ENCODE measurements at places on chromosomes 2 and 18.

DNA sequence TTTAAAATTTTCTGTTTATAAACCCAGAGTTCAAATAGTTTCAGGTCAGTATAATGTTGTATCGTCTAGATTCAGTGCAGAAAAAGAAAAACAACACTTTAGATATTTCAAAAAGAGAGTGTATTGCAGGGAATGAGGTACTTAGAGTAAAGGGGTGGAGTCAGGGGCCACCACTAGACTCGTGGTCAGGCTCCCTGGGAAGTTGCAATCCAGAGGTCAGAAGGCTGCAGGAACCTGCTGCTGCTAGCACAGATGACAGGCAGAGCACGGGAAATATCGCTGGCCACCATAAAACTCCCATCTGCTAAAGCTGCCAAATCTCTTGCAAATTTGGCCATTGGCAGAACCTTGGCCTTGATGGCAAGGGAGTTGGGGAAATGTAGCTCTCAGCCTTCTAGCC is 64.6 kb downstream of the THNSL2 start:
- DNase-seq: no peak

- no peak for DNase-seq
These were observed 107.8 kb downstream of the CTNNA2 start for GRCh38 chr2:79620679-79621078.

DNA sequence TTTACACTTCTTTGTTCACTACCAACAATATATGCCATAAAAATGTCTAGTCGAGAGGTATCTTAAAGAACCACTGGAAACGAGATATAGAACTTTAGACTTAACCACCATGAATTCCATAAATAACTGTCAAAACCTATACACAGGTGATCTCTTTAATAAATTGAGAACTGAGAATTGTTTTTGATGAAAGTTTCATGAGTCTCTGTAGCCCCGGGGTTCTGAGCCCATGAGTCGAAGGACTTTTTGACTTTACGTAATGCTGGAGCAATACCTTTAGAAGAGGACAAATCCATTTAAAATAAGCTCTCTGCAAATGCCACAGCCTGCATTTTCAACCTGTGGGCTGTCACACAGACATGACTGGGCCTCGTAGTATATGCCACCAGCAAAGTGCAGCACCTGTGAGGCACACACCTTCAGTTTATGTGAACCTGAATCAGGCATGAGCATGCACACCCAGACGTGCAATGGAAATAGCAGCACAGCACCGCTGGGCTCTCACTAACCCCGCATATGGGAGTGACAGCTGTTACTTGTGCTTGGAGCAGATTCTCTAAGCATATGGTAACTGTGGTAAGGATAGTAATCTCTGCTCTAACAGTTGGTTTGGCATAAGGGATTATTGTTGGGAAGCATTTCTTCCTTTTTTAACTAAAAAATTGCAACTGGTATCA is 383.2 kb downstream of the SOCS6 start:
- DNase-seq: no peak

GRCh38 chr18:74866577-74866976 is 268.9 kb downstream of the ZNF407 start:
- DNase-seq: no peak

GRCh38 chr2:136638193-136638592 is 127.2 kb upstream of the THSD7B start:
- no peak for DNase-seq

DNA sequence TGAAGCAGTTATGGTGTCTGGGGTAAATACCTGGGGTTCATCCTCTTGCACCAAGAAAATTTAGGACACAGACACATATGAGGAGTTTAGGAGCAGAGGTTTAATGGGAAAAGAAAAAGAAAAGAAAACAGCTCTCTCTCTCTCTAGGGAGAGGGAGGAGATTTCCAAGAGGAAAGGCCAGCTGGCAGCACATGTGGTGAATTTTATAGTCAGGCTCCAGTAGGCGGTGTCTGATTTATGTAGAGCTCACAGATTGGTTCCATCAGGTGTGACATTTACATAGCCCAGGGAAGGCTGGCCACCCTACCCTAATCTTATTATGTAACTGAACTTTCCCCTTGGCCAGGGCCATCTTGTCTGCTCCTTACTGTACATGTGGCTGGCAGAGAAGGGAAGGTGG is 297.5 kb upstream of the RGPD4 start:
- DNase-seq: no peak
